Left renal pelvis (tissue), 4 donors: ENCODE measurements at places on chromosomes 11 and 22. TPM values are rescaled to one million over a fixed set of nuclear protein-coding genes. Genes with fewer than 3 reads are reported as not detected.

DNA sequence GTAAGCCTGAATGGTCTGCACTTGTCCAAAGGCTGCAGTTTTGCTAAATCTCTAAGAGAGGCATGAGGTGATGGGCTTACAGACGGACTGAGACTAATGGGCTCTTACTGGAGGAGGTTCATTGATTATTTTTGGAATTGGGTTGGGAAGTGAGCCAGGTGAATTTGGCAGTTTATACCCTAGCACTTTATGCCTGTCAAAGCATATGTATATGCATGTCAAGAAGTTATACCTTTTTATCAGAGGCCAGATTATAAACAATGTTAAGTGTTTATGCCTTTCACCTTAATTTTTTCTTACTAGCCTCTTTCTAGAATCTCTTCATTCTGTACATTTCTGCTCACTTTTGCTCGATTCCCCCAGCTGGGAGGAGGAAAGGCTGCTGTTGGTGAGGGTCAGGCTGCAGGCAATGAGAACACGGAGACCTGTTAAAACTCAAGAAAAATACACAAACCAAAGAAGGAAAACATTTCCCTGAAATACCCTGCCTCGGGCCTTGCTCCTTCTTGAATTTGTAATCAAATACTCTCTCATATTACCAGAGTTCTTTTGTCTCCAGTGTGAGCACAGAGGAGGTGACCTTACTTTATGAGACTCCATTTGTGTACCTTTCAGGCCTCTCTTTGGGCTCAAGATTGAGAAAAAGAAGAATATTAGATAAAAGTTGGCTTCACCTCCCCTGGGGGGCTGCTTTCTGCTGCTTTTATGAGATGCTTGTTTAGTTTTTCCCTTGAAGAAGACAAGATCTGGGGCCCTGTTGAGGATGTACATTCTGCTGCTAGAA lies 19.6 kb downstream of the NAT10 start:
- DNase-seq = no peak

Gene SLC22A25
- 0.06 TPM for polyA plus RNA-seq

- no peak for DNase-seq
Measured at GRCh38 chr22:24580276-24580675, 12.6 kb downstream of the LRRC75B start.

GRCh38 chr11:123560006-123560405 lies 94.4 kb downstream of the SCN3B start:
- no peak for DNase-seq

Gene VPREB1
- polyA plus RNA-seq = not detected

Gene TYR
- polyA plus RNA-seq = not detected

Gene DUSP18
- 4.5 TPM for polyA plus RNA-seq

DNA sequence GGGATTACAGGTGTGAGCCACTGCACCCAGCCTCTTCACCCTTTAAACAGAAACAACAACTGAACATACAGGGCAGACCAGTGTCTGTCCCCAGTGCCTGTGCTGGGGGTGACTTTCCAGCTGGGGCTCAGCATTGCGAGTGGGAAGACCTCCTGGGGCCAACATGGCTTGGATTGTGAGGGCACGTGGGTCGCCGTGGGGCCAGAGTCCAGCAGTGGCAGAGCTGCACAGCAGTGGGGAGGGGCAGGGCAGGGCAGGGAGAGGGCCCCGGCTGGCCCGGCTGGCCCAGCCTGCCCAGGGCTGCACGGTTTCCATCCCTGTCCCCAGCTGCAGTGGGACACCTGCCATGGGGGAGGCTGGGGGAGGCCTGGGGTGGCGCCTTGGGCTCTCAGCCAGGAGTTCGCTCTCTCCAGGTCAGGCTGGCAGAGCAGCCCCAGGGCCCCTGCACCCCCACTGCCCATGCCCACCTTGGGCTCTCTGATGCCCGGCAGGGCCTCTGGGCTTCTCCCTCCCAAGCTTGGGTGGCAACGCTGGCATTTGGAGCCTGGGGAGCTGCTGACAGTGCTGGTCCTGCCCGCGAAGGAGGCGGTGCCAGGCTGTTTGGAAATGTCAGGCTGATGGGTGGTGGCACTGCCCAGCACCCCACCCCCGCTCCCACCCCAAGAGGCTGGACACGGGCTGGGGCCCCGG lies 30.5 kb upstream of the CCDC188 start:
- DNase-seq = no peak

Gene NXPE2
- polyA plus RNA-seq = 0.26 TPM

GRCh38 chr11:114044042-114044871 lies 15.3 kb upstream of the ZBTB16 start:
- no peak for DNase-seq

- no peak for DNase-seq
Measured at GRCh38 chr11:110818032-110818687, 105.9 kb upstream of the ARHGAP20 start.

DNA sequence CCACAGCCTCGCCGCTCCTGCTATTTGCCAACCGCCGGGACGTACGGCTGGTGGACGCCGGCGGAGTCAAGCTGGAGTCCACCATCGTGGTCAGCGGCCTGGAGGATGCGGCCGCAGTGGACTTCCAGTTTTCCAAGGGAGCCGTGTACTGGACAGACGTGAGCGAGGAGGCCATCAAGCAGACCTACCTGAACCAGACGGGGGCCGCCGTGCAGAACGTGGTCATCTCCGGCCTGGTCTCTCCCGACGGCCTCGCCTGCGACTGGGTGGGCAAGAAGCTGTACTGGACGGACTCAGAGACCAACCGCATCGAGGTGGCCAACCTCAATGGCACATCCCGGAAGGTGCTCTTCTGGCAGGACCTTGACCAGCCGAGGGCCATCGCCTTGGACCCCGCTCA lies 35.5 kb downstream of the LRP5 start:
- DNase-seq = no peak

Gene KRTAP5-1
- polyA plus RNA-seq = 0.63 TPM

- no peak for DNase-seq
Measured at GRCh38 chr22:34880662-34881061, 185.3 kb upstream of the ISX start.

DNA sequence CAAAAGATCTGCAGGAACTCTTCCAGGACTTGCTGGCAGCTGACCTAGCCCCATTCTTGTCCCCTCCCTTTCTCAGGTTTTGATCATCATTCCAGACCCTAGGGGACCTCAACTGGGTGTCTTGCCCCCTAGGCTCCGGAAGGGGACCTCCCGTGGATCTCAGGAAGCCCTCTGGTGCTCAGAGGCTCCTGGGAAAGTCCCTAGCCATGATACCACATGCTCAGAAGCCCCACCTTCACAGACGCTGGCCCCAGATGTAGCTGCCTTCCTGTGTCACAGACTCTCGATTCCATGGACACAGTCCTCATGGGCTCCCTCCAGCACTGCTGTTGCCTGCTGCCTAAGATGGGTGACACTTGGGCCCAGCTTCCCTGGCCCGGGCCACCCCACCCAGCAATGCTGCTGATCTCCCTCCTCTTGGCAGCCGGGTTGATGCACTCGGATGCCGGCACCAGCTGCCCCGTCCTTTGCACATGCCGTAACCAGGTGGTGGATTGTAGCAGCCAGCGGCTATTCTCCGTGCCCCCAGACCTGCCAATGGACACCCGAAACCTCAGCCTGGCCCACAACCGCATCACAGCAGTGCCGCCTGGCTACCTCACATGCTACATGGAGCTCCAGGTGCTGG lies at the start of gene LRRC55:
Gene LRRC55, plus strand, starts transcription at position 276 of the 628 bp plus-strand sequence. Its CDS starts 70 bp downstream, at position 346.
- no peak for DNase-seq

GRCh38 chr11:34443136-34443535 lies 4.4 kb downstream of the CAT start:
- DNase-seq = no peak

GRCh38 chr11:65590240-65590738 lies 5.3 kb downstream of the KCNK7 start:
- DNase-seq = no peak

- DNase-seq = no peak
Measured at GRCh38 chr11:56855217-56855616, 106.7 kb upstream of the OR9G4 start.

Gene PTPN5
- 0.93 TPM for polyA plus RNA-seq

- no peak for DNase-seq
Measured at GRCh38 chr11:131841028-131841427, 470.6 kb downstream of the NTM start.

DNA sequence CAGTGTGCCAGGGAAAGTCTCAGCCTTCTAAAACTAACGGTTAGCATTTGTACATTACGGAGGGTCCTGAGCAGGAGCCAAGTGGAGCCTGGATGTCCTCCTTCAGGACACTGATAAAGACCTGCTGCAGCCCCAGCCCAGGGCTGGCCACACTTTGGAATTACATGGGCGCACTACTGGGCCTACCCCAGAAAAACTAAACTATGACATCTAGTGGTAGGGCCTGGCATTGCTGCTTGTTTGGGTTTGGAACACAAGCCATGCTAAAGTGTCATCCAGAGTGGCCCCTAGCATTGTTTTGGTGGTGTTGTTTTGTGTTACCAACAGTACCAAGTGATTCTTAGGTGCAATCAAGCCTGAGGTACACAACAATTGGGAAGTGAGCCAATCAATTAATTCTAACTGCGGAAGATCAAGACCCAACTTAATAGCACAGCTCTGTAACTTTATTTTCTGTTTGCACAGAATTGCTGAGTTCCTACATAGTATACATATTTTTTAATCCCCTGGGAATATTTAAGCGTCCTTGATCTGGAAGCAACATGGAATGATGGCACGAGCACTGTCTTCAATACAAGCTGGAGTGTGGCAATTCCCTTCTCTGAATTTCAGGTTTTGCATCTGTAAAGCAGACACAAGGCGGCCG lies 340.7 kb downstream of the LARGE1 start:
- DNase-seq = no peak

Gene OR8D4
- not detected for polyA plus RNA-seq

DNA sequence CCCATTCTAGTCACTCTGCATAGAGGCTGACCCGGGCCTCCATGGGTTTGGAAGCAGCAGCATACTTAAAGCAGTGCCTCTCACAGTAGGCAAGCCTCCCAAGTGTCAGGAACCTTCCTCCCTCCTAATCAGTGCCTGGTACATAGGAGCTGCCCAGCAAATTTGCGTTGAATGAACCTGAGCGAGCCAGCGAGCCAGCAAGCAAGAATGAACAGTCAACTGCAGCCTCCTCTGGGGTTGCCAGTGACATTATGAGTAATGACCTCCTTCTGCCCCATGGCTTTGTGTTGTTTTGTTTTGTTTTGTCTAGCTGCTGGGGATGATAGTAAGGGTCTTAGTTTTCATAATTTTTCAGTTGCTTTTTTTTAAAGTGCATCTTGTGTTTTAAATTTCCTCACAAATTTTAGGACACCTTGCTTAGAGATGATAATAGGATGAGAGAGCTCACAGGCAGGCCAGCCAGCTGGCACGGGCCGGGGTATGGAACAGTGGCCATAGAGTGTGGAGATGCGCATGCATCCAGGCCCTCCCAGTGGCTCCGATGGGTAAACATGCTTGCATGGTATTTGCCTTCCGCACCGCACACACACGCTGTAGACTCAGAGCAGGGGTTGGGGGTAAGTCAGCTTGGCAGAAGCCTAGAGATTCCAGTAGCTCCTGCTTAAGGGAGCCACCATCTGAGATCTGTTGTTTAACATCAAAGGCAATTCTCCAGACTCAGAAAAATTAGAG lies 36.1 kb downstream of the TTC12 start:
- no peak for DNase-seq

GRCh38 chr22:49976439-49977175 lies 16.0 kb downstream of the PIM3 start:
- DNase-seq = no peak

GRCh38 chr11:124090996-124091395 lies 24.3 kb upstream of the VWA5A start:
- no peak for DNase-seq

DNA sequence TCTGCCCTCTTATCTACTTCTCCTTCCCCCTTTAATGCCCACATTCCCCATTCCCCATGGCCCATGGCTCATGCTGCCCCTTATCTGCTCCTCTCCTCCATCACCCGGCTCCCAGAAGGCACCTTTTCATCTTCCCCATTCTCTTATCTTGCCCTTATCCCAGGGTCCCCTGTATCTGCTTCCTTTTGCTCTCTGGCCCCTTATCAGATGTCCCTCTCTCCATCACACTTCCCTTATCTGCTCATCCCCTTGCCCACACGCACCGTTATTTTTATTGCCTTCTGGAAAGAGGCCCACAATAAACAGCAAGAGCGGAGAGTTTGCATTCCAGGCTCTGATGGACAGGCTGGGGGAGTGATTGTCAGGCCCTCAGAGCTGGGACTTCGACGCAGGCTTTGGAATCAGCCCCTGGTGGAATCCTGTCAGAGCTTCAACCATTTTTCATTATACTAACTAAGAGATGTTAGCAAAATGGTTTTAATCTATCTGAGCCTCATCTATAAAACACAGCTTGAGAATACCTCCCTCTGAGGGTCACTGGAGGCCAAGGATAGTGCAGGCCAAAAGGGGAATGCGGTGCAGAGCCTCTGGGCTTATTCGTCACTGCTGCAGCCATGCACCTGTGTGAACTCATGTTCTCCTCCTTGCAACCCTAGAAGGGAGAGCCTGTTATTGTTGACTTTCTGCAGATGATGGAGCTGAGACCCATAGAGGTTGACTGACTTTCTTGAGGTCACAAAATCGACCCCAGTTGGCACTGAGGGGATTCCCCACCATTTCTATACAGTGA lies 37.0 kb upstream of the LRRC55 start:
- DNase-seq = no peak

Gene ELF5
- polyA plus RNA-seq = 77.7 TPM

Gene OR52H1
- polyA plus RNA-seq = not detected

GRCh38 chr11:6362873-6363678 lies 27.2 kb upstream of the SMPD1 start:
- DNase-seq = no peak

Gene SMC1B
- polyA plus RNA-seq = 0.19 TPM

DNA sequence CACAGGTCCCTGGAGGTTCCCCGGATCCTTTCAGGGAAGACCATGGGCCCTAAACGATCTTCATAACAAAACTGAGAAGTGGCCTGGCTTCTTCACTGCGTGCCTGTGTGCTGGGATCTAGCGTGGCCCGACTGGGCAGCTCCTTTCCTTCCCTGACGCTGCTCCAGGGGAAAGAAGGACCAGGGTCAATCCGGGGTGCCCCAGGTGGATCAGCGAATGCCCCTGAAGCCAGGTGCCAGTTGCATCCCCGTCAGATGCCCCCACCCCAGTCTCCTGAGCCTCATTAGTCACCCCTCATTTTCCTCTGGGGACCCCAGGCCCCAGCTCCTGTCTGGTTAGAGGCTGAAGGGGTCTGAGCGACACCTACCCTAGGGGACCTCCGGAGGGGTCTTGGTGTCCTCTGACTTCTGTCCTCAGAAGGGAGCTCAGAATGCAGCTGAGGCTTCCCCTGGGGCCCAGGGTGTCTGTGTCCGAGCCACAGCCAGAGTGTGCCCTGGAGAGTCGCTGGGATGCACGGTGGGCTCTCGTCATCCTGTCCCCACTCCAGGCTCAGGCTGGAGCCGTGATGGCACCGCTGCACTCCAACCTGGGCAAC lies 18.7 kb upstream of the MUC6 start:
- no peak for DNase-seq
